ENCODE measurements at places on chromosomes 6 and 20.

GRCh38 chr6:3956054-3956453 lies 106.9 kb downstream of the FAM50B start:
- DNase-seq, result no peak

- no peak for DNase-seq
Observed at GRCh38 chr6:166325383-166326042, 16.8 kb downstream of the SFT2D1 start.

DNA sequence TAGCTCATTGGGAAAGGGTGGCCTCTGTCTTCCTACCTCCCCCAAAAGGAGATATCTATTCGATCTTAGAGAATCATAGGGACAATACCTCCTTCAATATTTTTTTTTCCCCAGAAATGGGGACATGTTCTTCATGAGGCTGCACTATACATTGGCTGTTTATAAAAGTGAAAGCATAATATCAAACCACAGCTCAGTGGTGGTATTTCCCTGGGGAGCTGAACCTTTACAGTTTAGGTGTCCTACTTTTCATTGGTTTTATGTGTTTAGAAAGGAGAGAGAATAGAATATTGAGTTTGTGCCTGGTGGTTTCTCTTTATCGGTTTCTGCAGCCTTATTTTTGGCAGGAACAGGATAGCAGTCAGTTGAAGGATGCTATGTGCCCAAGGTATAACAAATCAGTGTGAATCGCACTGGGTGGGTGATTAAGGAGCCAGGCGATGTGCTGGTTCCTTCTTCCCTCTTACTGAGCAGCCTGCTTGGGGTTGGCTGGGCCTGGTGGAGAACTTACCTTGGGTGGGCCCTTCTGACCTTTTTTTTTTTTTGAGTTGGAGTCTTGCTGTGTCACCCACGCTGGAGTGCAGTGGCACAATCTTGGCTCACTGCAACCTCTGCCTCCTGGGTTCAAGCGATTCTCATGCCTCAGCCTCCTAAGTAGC lies 25.2 kb downstream of the UST start:
- no peak for DNase-seq

DNA sequence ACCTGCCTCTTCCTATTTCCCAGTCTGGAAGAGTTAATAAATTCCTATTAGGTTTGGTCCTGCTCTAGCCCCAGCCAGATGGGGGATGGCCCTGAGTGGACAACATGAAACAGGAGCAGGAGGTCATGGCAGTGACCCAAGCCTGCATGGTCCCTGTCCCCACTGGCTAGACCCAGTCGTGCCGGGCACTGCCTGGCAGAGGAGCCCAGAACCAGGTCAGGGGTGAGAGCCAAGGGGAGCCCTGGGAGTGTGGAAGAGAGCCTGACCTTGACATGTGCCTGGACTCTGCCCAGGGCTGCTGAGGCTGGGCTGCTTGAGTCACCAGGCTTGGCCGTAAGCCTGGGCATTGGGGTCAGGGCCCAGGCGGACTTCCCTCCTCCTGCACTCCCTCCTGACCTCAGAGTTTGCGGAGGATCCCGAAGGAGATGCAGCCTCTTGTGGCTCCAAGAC lies 3.6 kb downstream of the AVP start:
- DNase-seq, result peak; percentile 57

- no peak for DNase-seq
Observed at GRCh38 chr6:80603679-80604078, 497.2 kb downstream of the BCKDHB start.

DNA sequence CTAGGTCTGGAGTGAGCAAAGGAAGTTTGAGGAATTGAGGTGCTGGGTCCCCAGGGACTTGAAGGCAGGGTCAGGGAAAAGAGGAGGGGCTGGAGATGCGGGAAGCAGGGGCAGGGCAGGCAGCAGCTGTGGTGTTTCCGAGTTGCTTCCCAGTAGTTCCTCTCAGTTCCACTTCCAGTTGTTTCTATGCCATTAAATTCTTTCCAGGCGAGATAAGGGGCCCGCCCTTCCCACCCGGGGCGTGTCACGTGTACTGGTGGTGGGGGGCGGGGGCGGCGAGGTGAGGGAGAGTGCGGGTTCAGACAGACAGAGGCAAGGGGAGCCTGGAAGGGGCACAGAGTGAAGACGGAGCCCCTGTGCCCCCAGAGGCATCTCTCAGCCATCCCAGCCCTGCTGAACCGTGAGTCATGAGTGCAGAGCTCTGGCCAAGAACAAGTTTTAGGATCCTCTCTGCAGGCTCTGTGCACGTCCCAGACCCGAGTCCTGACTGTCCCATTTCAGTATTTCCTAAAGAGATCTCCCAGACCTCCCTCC lies 977 bp downstream of the TNXB start:
- DNase-seq, result peak; percentile 72

- no peak for DNase-seq
Observed at GRCh38 chr20:49951151-49951550, 15.0 kb downstream of the RNF114 start.

DNA sequence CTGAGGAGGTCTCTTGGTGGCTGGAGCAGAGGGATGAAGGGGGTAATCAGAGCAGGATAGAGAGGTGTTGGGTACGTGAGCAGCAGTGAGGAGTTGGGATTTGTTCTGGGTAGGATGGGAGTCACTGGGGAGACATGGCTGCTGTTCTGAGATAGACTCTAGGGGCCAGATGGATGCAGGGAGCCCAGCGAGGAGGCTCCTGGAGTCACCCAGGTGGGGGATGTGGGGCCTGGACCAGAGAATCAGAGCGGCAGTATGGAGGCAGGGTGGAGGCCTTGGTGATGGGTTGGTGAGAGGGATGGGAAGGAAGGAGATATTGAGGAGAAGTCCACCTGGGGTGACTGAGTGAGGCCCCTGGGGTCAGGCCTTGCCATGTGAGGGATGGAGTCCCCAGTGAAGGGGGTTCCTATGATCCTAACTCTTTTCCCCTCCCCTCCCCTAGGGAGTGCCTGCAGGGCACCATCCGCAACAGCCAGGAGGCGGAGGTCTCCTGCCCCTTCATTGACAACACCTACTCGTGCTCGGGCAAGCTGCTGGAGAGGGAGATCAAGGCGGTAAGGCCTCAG lies 13.7 kb downstream of the RBCK1 start:
- no peak for DNase-seq

GRCh38 chr20:58054780-58055373 lies 173.6 kb downstream of the ANKRD60 start:
- DNase-seq, result no peak
